ENCODE measurements at places on chromosomes 3 and 15.

- no peak for DNase-seq
Observed at GRCh38 chr15:52609593-52609992, 40.8 kb upstream of the ARPP19 start.

- DNase-seq, result no peak
Observed at GRCh38 chr15:69107025-69107620, 53.3 kb upstream of the GLCE start.

- DNase-seq, result no peak
Observed at GRCh38 chr3:81910244-81910852, 148.9 kb upstream of the GBE1 start.

DNA sequence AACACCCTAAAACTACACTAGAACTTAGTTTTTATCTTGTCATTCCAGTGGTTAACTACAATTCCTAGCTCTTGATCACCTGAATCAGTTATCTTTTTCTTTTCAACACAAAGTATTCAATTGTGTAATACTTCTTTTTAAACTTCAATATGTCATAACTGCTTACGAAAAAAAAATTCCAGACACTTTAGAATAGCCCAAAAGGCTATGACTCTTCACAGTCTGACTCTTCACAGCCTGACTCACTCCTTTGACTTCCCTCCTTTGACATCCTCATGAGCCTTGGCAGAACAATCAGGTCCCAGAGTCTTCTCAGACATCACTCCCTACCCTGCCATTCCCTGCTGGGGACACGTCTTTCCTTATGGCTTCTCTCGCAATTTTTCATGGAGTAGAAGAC is 727.1 kb downstream of the ROBO1 start:
- DNase-seq, result no peak

GRCh38 chr3:32381922-32382321 is 9.7 kb upstream of the CMTM7 start:
- no peak for DNase-seq

GRCh38 chr15:78338781-78339180 is 1.4 kb upstream of the CRABP1 start:
- no peak for DNase-seq

DNA sequence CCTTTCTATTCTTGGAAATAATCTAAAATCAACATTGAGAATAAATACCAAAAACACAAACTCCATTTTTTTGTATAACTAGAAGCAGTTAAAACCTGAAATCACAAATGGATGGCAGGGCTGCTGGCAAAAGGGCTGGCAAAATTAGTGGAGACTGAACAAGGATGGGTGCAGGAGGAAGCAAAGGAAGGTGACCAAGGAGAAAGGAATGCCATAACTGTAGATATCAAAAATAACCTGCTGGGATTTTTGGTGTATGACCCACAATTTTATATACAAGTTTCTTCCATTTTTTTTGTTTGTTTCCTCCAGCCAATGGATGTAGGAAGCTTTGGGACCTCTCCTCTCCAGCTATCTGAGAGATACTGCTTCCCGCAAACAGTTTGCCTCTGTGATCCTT is 12.7 kb downstream of the CFAP44 start:
- no peak for DNase-seq

DNA sequence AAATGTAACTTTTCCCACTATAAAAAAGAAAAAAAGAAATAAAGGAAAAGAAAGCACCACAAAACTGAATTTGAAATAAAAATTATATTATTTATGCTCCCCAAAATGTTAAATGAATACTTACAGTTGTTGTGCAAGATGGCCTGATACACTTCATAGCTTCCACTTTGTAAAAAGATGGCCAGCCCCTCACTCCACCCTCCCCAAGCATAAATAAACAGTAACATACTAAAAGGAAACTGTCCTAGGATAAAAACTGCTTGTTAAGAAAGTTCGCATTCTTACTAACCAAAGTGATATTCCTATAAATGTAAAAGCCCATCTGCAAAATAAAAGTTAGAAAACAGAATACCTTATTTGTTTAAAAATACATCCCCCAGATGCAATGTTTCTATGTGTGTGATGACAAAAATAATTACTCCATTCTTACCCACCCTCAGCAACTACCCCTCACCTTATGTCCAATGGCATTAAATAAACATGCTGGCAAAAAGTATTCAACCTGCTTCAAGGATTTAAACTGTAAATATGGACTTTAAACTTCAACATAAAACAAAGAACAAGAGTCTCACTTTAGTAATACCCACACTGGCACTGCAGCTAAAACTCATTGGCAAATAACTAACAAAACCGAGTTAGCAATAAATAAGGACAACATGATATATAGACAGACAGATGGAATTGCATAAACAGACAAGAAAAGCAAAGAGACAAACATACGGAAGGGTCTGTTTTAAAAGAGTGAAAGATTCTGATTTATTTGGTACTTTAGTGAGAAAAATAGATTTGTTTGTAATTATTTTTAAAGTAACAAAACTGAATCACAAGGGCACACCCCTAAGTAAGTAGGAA is 47.7 kb downstream of the ZBTB20 start:
- no peak for DNase-seq

- peak; percentile 6 for DNase-seq
Observed at GRCh38 chr15:66698318-66698961, 3.6 kb upstream of the SMAD6 start.

GRCh38 chr15:50249704-50250103 is 15.8 kb downstream of the HDC start:
- DNase-seq, result no peak

GRCh38 chr15:59170295-59171066 is 36.2 kb upstream of the LDHAL6B start:
- no peak for DNase-seq

DNA sequence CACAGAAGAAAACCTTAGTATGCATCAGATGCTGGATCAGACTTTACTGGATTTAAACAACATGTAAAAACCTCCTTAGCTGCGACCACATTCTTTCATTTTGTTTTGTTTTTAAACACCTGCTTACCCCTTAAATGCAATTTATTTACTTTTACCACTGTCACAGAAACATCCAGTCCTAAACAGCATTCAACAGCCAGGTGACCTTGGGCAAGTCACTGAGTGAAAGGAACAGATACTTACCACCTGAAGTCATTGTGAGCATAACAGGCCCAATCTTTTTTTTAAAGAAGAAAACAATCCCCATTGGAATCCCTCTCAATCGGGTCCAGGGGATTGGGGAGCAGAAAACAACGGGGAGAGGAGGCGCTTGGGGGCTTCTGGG is 390 bp downstream of the STARD5 start:
- DNase-seq, result no peak

DNA sequence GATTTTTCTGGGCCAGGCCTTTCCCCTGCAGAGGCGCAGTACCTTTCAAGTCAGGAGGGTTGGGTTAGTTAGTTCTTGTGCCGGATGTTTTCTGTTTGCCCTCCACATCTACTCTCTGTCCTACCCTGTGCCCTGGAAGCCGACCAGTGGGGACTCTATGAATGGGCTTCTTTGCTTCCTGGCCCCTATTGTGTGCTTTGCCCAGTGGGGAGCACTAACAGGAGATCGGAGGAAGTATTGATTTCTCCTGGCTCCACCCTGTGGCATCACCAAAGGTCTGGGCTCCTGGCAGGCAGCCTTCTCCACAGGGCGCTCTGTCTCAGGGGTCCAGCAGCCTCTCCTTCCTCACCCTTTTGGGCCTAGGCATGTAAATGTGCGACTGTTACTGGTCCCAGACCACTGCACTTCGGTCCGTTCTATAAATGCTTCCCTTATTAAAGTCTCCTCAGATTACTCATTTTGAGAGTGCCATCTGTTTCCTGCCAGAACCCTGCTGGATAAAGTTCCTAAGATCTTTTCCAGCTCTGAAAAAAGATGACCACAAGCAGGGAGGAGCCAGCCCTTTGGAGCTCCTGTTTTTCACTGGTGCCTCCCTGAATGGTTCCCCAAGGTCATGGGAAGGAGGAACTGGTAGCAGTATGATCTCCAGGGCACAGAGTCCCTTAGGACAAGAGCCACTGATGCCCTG is 44.5 kb downstream of the CTDSPL start:
- DNase-seq, result no peak

DNA sequence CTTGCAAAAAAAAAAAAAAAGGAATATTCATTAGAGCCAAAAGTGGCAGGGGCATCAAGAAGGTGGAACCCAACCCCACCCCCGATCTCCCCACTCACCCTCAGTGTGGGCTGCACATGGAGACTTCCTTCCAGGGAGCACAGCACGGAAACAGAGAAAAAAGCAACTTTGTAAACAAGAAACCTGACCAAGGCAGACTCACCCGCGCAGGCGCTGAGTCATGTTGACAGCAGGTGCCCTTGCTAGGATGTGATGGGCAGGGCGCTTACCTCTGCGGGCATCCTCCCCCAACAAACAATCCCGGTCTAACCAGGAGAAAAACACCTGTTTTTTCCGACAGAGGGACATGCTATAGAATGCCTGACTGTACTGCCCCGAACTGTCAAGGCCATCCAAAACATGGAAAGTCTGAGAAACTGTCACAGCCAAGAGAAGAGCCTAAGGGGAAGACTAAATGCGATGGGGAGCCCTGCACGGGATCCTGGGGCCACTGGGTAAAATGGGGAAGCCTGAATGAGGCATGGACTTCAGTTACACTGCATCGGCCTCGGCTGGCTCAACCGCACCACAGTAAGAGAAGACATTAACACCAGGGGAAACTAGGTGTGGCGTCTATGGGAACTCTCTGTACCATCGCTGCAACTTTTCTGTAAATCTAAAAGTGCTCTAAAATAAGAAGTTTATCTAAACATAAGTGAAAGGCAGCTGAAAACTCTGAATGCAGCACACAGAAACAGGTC is 66.7 kb upstream of the GATA2 start:
- DNase-seq, result no peak

- no peak for DNase-seq
Observed at GRCh38 chr15:24832282-24832681, 122.5 kb upstream of the SNRPN start.

DNA sequence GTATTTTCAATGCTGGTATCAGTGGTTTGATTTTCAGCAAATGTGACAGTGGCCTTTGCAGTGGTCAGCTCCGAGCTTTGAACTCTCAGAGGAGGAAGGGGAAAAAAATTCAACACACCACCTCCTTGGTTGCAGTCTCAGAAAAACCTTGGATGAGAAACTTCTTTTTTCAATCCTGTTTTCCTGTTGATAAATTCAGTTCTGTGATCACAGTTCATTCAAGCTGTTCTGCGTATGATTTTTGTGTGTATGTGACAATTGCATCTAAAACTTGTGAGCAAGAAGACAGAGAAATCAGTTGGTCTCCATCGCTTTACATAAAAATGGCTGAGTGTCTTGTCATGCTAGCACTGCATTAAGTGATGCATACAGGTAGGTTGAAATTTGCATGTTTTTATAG is 19.2 kb downstream of the ZBTB38 start:
- no peak for DNase-seq

All from bone marrow (tissue), 2 donors.